Tibial artery (tissue), 4 donors: ENCODE measurements at places on chromosomes 11 and 22.

DNA sequence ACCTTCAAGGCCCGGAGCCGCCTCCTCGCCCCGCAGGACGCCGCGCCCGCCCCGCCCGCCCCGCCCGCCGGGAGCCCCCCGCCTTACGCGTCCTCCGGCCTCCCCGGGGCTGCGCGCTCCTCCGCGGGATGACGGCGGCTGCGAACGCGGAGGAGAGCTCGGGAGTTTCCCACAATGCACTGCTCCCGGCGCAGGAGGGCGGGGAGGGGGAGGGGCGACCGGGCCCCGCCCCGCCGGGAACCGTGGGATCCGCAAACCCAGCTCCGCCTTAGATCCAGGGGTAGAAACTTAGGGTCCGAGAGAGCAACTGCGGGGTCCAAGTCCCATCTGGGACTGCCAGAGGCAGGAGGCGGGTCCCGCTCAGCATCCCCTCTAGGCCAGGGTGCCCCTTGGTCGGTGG, at the start of gene CEND1:
Gene CEND1 (minus strand): TSS at position 148 of the 400 bp plus-strand sequence. CDS start 1,514 bp downstream, outside the sequence.
- H3K4me3 ChIP-seq: no peak within 1 kb of the TSS
- no peak within 1 kb of the TSS for H3K27ac ChIP-seq
- no peaks in the 10 kb centered on the region for H3K4me1 ChIP-seq
- H3K36me3 ChIP-seq: no peaks in the 10 kb centered on the region
- H3K27me3 ChIP-seq: no peaks in the 10 kb centered on the region

DNA sequence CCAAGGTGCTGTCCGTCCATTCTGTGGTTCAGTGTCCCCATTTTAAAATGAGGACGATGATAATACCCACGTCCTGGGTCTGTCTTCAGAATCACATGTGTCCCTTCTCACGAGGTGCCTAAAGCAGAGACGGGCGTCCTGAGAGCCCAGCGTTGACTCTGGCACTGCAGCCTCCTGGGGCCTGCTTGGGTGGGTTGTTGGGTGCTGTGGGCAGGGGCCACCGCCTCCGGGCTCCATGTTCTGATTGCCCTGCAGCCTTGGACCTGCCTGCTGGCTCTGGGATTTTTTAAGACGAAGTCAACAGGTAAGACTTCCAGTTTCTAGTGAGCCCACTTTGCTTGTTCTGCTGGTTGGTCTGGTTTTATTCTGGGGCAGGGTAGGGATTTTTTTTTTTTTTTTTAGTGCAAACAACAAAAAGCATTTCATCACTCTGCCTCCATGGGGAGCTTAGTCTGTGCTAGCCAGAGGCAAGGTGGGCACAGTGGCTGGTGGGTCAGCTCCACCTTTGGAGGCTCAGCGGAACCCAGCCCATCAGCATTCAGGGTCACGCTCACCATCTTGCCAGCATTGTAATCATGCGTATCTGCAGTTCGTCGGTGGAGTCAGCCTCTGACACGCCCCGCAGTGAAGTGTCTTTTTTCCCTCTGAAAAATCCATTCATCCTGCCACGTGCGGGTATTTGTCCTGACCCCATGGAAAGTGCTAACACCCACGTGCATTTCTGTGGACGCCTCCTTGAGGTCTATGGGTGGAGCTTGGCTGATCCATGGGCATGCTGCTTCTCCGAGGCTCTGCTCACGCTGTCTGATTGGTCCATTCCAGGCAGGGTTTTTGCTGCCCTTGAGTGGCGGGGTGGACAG, 28.3 kb downstream of the NADSYN1 start:
- H3K36me3 ChIP-seq: peaks cover 94% of the 10 kb centered on the region
- H3K4me1 ChIP-seq: no peaks in the 10 kb centered on the region
- H3K4me3 ChIP-seq: no peak overlapping the region

GRCh38 chr11:64517992-64518391, 73.0 kb upstream of the SLC22A12 start:
- no peak for DNase-seq
- no peaks in the 10 kb centered on the region for H3K36me3 ChIP-seq
- no peaks in the 10 kb centered on the region for H3K27me3 ChIP-seq
- no peak overlapping the region for H3K4me3 ChIP-seq

DNA sequence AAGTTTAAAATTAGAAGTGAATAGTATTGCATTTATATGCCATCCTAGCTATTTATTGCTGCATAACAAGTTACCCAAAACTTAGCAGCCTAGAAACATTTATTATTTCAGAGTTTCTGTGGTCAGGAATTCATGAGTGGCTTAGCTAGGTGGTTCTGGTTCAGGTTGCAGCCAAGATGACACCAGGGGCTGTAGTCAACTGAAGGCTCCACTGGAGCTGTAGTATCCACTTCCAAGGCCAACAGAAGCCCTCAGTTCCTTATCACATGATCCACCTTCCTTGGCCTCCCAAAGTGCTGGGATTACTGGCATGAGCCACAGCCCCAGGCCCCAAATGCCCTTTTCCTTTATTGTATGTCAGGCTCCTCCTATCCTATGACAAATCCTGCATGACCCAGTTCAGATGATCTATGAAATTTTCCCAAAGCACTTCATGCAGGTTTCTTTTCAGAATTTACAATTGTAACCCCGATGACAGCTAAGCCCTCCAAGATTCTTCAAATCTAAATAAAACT, 6.1 kb upstream of the ALG8 start:
- H3K27ac ChIP-seq: no peak overlapping the region
- H3K4me1 ChIP-seq: peaks cover 6% of the 10 kb centered on the region
- no peaks in the 10 kb centered on the region for H3K36me3 ChIP-seq
- no peaks in the 10 kb centered on the region for H3K27me3 ChIP-seq
- no peak overlapping the region for H3K4me3 ChIP-seq
- DNase-seq: no peak

DNA sequence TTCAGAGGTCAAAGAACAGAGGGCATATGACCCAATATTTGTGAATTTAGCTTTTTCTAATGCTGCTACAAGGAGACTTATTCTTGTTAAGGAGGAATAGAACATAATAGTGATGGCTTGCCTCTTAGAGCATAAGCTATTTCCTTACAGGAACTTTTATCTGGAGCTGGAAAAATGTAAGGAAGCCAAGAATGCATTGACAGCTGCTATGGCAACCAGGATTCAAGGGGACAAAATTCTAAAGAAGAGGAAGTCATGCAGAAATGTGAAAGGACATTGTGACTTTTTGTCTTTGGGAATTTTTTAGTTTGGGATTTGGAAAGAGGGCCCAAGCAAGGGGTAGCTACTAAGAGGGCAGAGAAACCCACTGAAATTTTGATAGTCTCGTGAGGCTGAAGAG, 51.1 kb downstream of the EHF start:
- H3K4me1 ChIP-seq: no peaks in the 10 kb centered on the region
- H3K4me3 ChIP-seq: no peak overlapping the region
- H3K27ac ChIP-seq: no peak overlapping the region
- H3K36me3 ChIP-seq: no peaks in the 10 kb centered on the region

DNA sequence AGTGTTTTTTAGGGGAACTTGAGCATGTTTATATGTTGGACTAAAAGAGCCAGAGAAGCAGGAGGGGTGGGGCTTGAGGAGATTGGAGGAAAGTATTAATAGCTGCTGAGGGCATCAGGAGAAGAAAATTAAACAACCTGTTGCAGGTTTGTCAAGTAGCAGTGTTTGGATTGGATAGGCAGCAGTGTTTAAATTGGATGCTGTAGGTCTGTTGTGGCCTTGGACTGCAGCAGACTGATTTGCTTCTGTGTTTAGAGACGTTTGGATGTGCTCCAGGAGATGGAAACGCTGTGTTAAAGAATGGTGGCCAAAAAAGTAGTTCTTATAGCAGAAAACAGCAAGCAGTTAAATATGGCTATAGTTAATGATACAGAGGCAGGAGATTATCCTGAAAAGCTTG, 5.7 kb downstream of the EIF3L start:
- peaks cover 51% of the 10 kb centered on the region for H3K4me1 ChIP-seq
- DNase-seq: no peak
- peaks cover 61% of the 10 kb centered on the region for H3K36me3 ChIP-seq
- no peaks in the 10 kb centered on the region for H3K27me3 ChIP-seq

DNA sequence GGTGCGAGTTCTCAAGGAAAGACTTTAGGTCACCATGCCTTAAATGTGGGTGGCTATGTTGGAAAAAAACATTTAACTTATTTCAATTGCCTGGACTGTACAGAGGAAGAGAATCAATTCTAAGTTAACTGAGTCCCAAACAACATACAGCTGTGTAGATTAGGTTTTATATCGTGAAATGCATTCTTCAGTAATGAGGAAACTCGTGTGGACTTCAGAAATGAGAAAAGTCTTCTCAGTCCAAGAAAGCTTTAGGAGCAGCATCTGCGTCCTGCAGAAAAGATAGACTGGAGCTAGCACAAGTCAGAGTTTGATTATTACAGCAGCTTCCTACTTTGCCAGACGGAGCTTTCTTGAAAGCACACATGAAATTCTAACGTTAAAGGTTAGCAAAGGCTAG, 673.0 kb downstream of the OPCML start:
- no peak overlapping the region for H3K4me3 ChIP-seq
- no peaks in the 10 kb centered on the region for H3K4me1 ChIP-seq
- no peak overlapping the region for H3K27ac ChIP-seq
- DNase-seq: no peak
- H3K27me3 ChIP-seq: no peaks in the 10 kb centered on the region
- no peaks in the 10 kb centered on the region for H3K36me3 ChIP-seq

- no peak for DNase-seq
- no peak overlapping the region for H3K27ac ChIP-seq
- H3K4me3 ChIP-seq: no peak overlapping the region
- no peaks in the 10 kb centered on the region for H3K27me3 ChIP-seq
Measured at GRCh38 chr11:90113541-90113940, 20.9 kb upstream of the NAALAD2 start.

- H3K36me3 ChIP-seq: no peaks in the 10 kb centered on the region
- H3K4me1 ChIP-seq: peaks cover 4% of the 10 kb centered on the region
- no peak overlapping the region for H3K4me3 ChIP-seq
- no peak for DNase-seq
- peak overlapping the region; percentile 23 for H3K27ac ChIP-seq
Measured at GRCh38 chr11:4704790-4705334, 278 bp downstream of the MMP26 start.

DNA sequence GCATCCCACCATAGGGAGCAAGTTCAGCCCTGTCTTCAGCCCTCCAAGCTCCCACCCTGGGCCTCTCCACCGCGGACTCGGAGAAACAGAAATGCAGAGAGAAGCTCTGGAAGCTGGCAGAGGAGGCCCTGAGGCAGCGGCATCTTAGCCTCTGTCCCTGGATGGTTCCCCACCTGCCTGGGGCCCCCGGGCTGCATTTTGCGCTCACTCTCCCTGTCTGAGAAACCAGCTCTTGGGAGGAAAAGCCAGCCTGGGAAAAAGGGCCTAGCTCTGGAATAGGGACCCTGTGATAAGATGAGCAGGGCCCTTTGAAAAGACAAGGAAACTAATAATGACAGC, 12.0 kb upstream of the SPI1 start:
- no peak overlapping the region for H3K4me3 ChIP-seq
- H3K27me3 ChIP-seq: no peaks in the 10 kb centered on the region
- no peak overlapping the region for H3K27ac ChIP-seq

DNA sequence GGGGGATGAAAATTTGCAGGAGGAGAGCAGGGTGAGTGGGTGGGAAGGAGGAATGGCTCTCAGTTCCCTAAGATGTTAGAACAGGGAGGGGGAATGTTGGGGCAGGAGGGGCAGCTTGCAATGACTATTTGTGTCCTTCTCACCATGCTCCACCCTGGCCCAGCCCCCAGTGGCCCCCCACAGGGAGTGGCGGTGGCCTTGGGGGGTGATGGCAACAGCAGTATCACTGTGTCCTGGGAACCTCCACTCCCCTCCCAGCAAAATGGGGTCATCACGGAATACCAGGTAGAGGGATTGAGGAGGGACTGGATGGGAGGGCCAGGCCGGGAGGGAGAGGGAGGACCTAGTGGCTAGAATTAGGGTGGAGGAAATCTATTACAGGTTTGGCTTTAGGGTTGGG, 10.2 kb downstream of the ROBO3 start:
- DNase-seq: no peak
- H3K4me3 ChIP-seq: peak overlapping the region; percentile 56
- no peak overlapping the region for H3K27ac ChIP-seq

- no peak overlapping the region for H3K4me3 ChIP-seq
- H3K4me1 ChIP-seq: peaks cover 37% of the 10 kb centered on the region
- no peaks in the 10 kb centered on the region for H3K27me3 ChIP-seq
Measured at GRCh38 chr11:130674686-130675308, 226.4 kb downstream of the ADAMTS15 start.

- no peaks in the 10 kb centered on the region for H3K36me3 ChIP-seq
- peak; percentile 74 for DNase-seq
- H3K27me3 ChIP-seq: no peaks in the 10 kb centered on the region
Measured at GRCh38 chr11:126359431-126360048, 4.1 kb downstream of the ST3GAL4 start.

DNA sequence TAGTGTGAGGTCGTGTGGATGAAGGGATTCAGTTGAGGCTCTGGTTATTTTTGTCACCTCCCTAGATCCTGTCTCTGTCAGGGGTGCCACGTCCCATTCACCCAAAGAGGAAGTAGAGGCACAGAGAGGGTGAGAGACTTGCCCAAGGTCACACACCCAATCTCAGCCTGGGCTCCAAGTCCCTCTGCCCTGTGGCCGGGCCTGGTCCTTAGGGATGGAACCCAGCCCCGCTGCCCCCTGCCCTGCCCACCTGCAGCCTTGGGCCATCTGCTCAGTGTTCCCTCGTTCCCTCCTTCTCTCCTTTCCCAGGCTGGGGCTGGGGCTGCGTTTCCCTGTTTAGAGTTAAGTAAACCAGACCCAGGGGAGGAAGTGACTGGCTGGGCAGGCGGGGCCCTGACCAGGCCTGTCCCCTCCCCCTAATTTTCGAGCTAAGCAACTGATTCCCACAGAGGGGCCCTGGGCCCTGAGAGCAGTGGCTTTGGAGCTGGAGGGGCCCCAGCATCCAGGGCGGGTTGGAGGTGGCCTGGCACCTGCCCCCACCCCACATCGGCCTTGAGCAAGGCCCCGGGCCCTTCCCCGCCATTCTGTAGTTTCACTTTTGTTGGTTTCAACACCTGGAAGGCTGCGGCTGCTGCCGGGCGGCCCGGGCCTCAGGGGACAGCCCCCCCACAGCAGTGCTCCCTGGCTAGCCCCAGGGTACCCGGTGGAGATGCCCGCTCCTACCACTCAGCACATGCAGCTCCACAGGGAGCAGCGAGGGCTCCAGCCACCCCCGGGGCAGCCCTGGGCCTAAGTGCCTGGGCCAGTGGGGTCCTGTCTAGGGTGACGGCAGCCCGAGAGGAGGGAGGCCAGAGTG, 1.5 kb downstream of the TCIRG1 start:
- DNase-seq: peak; percentile 87
- peaks cover 50% of the 10 kb centered on the region for H3K4me1 ChIP-seq
- peaks cover 34% of the 10 kb centered on the region for H3K36me3 ChIP-seq

DNA sequence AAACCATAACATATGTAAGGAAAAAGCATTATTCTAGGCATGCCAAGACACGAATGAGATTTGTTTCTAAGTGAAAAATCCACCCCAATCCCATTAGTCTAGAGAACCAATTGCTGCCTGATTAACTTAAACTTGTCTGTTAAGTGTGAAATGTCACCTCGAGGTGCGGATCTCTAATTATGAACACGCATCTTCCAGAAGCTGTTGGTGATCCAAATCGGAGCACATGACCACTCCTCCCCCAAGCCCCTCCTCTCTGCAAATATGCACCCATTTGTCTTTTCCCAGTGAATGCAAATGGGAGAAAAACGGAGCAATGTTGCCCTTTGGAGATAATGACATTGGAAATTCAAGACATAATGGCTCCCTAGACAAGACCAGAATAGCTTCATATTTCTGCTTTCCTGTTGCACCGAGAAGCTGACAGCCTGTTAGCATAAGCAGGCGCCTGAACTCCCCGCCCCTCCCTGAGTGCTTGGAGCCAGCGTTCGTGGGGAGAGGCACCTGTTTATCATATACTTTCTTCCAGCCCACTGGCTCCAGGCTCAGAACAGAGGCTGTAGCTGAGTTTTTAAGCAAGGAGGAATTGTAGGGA, 6.0 kb upstream of the FXYD6 start:
- H3K4me1 ChIP-seq: no peaks in the 10 kb centered on the region
- no peak overlapping the region for H3K4me3 ChIP-seq
- H3K27ac ChIP-seq: no peak overlapping the region
- DNase-seq: no peak
- no peaks in the 10 kb centered on the region for H3K36me3 ChIP-seq
